ENCODE measurements at places on chromosomes 3 and 15.

DNA sequence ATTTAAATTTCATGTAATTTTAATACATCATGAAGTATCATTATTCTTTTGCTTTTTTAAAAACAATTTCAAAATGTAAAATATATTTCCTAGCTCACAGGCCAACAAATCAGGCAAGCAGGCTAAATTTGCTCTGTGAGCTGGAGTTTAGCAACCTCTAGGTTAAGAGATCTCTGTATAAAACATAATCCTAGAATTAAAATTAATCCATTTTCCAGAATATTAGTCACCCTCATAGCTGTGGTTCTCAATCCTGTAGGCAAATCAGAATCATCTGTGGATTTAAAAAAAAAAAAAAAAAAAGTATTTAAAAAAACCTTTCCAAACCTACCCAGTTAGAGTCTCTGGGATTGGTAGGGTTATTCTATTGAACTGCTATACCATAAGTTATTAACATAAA, 209.7 kb downstream of the MINAR1 start:
- no peak for DNase-seq

- DNase-seq = no peak
Measured at GRCh38 chr3:124786511-124787241, 56.4 kb downstream of the UMPS start.

DNA sequence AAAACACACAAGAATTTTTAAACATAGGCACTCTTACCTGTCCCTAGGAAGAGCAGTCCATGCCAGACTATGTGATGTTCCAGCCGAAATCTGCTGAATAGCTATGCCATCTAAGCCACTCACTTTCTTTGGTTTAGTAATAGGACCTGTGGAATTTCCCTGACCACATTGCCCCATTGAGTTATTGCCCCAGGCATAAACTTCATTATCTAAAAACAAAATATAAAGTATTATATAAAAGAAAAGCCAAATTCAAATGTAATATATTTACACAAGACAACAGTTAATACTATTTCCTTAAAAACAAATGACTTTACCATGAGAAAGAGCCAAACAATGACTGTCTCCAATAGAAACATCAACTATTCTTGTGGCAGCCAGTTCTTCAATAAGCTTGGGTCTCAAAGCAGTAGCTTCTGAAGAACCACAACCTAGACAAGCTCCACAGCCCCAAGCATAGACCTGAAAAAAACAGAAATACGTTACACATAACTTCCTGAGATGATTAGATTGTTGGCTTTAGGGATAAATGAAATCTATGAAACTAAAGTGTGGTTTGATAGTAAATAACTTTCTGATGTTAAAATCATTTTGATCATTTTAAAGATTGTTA, 84.3 kb downstream of the HERC1 start:
- no peak for DNase-seq

GRCh38 chr3:20930034-20930433, 744.0 kb upstream of the SGO1 start:
- DNase-seq = no peak

GRCh38 chr3:121794264-121794983, 40.4 kb downstream of the IQCB1 start:
- DNase-seq = no peak

GRCh38 chr3:106049821-106050220, 181.0 kb upstream of the CBLB start:
- DNase-seq = no peak

- DNase-seq = no peak
Measured at GRCh38 chr3:169150343-169150742, 513.2 kb downstream of the MECOM start.

GRCh38 chr3:94011233-94011711, 17.1 kb downstream of the STX19 start:
- no peak for DNase-seq

DNA sequence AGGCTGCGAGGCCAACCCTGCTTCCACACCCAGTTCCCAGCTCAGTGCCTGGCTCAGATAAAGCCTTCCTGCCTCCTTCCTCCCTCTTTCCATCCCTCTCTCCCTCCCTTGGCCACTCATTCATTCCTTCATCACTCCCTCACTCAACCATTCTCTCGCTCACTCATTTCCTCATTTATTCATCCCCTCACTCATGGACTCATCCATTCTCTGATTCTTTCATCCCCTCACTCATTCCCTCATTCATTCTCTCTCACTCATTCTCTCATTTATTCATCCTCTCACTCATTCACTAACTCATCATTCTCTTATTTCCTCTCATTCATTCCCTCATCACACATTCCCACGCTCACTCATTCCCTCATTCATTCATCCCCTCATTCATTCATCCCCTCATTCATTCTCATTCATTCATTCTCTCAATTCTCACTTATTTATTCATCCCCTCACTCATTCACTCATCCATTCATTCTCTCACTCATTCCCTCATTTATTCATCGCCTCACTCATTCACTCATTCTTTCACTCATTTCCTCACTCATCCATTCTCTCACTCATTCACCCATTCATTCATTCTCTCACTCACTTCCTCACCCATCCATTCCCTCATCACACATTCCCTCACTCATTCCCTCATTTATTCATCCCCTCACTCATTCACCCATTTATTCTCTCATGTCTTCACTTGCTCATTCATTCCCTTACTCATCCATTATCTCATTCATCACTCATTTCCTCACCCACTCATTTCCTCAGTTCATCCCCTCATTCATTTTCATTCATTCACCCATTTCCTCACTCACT, 13.2 kb downstream of the ABTB1 start:
- no peak for DNase-seq

- DNase-seq = peak; percentile 46
Measured at GRCh38 chr3:45881078-45882022, 5.0 kb upstream of the CCR9 start.

GRCh38 chr15:66707310-66708082, 5.5 kb downstream of the SMAD6 start:
- DNase-seq = no peak

DNA sequence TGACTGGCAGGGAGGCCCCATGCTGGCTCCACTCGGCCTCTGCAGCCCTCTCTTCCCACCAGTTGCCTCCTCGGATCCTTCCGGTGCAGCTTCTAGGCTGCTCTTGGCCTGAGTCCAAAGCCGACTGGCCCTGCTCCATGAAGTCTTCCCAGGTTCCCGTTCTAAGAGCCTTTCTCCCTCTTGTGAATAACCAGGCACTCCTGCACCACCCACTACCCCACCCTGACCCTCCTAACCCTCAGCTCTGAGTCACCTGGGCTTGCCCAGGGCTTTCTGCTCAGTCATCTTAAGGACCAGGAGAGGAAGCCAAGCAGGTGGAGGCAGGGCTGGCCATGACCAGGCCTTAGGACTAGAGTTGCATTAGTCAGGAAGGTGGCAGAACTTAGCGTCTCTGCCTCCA, 28.1 kb upstream of the CNBP start:
- no peak for DNase-seq

DNA sequence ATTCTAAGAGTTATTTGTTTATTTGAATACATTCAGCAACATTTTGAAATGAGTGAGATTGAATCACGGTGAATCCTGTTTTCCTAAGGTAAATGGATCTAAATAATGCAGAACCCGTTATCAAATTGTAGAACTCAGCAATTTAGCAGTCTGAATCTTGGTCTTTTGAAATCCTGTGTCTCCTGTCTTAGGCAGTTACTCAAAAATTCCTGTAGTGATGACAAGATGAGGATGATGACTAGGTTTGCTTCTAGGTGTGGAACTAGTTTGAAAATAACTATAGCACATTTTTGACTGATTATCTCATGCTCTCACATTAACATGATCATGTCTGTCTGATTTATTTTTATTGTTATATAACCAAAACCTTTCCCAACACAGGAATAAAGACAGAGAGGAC, 115.0 kb downstream of the RAP2B start:
- DNase-seq = no peak

DNA sequence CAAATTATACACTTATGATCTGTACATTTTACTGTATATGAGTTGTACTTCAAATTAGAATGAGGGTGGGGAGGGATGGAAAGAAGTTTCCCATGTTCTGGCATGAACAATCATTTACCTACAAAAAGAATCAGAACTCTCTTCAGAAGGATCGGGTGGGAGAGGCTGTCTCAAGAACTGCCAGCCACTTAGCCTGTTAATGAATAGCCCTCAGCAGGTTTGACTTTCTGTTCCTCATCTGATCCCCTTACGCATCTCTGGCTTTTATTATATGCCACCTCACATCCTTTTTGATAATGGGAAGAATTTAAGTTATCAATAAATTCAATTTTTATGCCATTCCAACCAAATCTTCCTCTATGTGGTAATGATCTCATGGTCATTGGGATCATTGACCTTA, 168.3 kb upstream of the TGFBR2 start:
- DNase-seq = no peak

DNA sequence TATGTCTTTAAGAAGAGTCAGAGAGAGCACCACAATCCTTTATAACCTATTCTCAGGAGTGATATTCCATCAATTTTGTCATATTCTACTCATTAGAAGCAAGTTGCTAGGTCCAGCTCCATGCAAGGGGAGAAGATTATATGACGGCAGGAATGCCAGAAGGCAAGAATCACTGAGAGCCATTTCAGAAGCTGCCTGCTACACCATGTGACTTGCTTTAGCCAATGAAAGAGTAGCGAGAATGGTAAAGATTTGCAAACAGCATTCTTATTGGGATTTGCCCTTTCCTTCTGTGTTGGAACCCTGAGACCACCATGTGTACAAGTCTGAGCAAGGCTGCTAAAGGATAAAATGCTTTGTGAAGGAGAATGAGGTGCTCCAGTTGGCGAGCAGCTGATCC, 4.5 kb upstream of the C3orf70 start:
- no peak for DNase-seq

- DNase-seq = peak; percentile 34
Measured at GRCh38 chr3:194688200-194688740, 2.6 kb downstream of the FAM43A start.

DNA sequence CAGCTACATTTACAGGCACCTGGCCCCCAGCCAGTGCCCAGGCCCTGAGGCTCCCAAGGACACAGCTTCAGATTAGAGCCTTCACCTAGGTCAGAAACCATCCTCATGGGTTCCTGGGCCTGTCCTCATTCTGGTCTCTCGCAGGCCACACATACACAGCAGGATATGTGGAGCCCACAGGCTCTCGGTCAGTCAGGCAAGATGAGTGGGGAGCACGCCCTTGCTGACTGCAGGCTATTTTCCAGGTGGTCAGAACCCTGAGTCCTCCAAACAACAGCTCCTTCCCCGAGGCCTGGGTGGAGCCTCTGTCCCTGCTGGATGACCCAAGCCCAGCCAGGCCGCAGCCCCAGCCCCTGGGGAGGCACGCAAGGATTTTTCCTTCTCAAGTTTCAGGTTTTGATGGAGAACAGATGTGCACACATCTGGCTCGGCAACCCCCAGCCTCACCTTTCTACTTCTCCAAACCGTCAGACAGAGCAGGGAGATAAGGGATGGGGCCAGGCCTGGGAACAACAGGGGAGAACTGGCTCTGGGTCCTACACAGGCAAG, 1.6 kb downstream of the STRA6 start:
- DNase-seq = no peak

GRCh38 chr3:119700269-119700919, 2.4 kb upstream of the CFAP91 start:
- DNase-seq = peak; percentile 64

GRCh38 chr15:49154359-49154758, 1.0 kb downstream of the COPS2 start:
- DNase-seq = no peak

DNA sequence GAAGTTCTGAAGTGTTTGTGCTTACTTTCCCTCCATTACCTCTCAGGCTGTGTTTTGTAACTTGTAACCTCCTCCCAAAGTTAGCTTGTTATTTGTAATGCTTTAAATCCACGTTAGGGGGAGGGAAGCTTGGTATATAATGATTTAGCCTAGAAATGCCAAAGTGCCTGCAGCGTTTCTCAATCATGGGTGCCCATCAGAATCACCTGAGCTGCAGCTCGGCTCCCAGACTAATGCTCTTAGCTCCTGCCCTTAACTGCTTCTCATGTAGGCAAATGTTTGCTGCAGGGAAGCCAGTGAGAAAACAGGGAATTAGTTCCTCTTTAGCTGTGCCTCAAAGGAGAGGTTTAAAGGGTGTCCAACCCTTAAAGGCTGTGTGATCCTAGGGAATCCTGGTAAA, 219.2 kb upstream of the NAALADL2 start:
- DNase-seq = no peak

- peak; percentile 8 for DNase-seq
Measured at GRCh38 chr15:69652751-69653305, 200.2 kb downstream of the RPLP1 start.

GRCh38 chr15:81191701-81192100, 5.0 kb upstream of the IL16 start:
- no peak for DNase-seq

GRCh38 chr3:170692720-170693119, 106.8 kb upstream of the SLC7A14 start:
- DNase-seq = no peak

DNA sequence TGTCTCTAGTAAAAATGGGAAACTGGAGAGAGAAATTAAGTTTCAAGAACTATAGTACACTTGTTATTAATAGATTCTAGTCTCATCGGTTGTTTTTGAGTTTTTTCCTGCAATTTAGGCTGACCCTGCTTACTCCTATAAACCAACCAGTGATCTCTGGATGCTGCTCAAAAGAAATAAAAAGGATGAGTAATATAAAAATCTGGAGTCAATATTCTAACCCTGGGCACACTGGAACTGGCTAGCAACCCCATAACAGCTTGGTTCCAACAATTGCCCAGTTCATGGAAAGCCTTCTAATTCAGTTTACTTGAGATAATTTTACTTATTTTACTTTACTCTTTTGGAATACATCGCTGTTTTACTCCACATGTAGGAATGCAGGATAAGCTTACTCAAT, 211.6 kb downstream of the GBE1 start:
- DNase-seq = no peak

DNA sequence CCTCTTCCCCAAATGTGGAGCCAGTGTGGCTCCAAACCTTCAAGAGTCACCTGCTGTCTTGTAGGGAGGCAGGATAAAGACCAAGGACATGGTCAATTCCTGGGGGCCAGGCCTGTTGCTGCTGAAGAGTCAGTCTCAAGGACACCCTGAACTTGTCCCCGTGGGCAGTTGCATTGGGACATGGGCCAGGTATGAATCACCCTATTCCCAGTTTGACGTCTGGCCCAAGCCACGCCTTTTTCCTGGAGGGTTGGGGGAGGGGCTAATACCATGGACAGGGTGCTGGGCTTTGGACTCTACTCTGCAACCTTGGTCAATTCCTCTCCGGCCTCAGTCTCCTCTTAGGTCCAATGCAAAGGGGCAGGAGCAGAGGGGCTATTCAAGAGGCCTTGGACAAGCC, 10.4 kb downstream of the ATP2B2 start:
- DNase-seq = no peak
